Forelimb muscle (tissue), 1 donor: ENCODE measurements at places on chromosomes 7 and 10.

- no peak for DNase-seq
These were observed 2.1 kb upstream of the ZMIZ1 start for GRCh38 chr10:79066411-79067240.

DNA sequence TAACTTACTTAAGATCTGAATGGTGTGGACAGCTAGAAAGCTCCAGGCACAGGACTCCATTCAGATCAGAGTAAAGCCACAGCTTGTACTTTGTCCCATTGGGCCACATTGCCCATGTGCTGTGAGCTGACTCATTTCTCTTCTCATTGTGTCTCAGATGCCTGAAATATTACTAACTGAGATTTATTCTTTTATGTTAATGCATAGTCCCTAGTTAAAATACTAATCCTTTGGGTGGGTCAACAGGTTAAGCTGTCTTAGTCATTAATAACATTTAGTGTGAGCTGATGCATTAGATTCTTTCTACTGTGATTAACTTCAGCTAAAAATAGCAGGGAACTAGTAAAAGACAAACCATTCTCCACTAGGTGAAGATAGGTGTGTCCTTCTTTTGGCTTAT, 104.7 kb upstream of the ARMC3 start:
- no peak for DNase-seq

- DNase-seq, result no peak
These were observed 17.1 kb downstream of the VWA2 start for GRCh38 chr10:114256008-114256765.

- DNase-seq, result no peak
These were observed 545.5 kb downstream of the TCERG1L start for GRCh38 chr10:130766071-130766470.

DNA sequence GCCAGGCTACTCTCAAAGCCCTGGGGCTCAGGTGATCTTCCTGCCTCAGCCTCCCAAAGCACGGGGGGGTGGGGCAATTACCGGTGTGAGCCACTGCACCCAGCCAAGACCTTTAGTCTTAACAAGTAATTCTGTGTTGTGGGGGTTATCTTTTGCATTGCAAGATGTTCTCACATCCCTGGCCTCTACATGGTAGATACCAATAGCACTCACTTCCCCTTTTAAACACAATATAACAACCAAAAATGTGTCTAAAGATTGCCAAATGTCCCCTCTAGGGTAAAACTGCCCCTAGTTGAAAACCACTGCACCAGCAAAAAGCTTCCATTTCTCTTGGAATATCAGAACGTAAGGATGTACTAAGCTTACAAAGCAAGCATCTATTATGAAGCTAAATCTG, 225.0 kb downstream of the CTNNA3 start:
- no peak for DNase-seq

DNA sequence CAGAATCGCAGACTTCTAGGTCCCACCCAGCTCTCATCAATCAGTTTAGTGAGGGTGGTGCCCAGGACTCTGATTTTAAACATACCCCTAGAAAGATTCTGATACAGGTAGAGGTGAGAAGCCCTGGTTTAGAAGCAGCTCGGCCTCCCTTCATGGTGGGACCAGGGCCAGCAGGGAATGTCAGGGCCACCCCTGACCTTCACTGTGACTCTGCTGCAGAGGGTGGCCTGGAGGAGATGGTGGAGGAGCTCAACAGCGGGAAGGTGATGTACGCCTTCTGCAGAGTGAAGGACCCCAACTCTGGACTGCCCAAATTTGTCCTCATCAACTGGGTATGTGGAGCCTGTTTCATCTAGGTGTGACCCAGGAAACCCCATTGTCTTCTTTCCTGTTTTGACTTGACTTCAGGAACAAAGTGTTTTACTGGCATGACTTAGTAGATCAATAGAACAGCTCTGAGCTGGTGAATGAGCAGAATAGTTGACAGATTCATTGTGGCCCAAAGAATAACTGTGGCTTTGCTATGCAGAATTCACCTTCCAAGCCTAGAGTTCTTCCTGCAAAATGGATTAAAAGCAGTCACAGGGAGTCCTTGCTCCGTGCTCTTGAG, 7.2 kb downstream of the DBNL start:
- DNase-seq, result no peak

GRCh38 chr10:74486659-74487058, 335.6 kb downstream of the ADK start:
- DNase-seq, result no peak

DNA sequence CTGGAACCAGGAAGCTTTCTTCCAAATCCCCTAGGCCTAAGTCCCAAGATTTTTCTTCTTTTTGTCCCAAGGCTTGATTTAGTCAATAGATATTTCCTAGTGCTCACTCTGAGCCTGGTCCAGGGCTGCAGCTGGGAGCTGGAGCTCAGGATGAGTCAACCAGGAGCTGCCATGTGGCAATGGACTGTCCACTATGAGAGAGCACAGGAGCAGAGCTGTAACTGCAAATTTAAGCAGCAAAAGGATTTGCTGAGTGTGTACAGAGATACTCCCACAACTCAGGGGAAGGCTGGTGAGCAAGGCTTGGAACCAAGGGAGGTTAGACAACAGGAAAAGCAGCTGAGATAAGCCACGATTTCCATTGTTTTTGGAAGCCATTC, 92.1 kb upstream of the CXCL12 start:
- DNase-seq, result no peak

GRCh38 chr7:7751243-7752092, 33.1 kb upstream of the RPA3 start:
- DNase-seq, result no peak

GRCh38 chr7:101625031-101625791, 3.9 kb downstream of the MYL10 start:
- DNase-seq, result no peak
